Astrocyte of the spinal cord (primary cell): ENCODE measurements at places on chromosomes 5 and 9.

GRCh38 chr5:16544607-16545374 is 72.0 kb downstream of the RETREG1 start:
- no peak for DNase-seq

GRCh38 chr9:87518702-87519335 is 21.2 kb downstream of the DAPK1 start:
- DNase-seq, result no peak

DNA sequence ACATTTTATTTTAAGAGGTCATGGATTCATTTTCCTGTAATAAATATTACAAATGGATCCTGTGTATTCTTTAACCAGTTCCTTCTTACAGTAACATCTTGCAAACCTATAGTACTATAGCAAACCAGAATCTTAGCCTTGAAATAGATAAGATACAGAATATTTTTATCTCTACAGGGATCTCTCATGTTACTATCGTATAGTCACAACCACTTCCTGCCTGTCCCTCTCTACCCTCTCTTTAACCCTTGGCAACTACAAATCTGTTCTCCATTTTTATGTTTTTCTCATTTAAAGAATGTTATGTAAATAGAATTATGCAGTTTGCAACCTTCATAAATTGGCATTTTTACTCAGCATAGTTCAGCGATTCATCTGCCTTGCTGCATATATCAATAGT is 454.0 kb downstream of the DIRAS2 start:
- DNase-seq, result no peak

DNA sequence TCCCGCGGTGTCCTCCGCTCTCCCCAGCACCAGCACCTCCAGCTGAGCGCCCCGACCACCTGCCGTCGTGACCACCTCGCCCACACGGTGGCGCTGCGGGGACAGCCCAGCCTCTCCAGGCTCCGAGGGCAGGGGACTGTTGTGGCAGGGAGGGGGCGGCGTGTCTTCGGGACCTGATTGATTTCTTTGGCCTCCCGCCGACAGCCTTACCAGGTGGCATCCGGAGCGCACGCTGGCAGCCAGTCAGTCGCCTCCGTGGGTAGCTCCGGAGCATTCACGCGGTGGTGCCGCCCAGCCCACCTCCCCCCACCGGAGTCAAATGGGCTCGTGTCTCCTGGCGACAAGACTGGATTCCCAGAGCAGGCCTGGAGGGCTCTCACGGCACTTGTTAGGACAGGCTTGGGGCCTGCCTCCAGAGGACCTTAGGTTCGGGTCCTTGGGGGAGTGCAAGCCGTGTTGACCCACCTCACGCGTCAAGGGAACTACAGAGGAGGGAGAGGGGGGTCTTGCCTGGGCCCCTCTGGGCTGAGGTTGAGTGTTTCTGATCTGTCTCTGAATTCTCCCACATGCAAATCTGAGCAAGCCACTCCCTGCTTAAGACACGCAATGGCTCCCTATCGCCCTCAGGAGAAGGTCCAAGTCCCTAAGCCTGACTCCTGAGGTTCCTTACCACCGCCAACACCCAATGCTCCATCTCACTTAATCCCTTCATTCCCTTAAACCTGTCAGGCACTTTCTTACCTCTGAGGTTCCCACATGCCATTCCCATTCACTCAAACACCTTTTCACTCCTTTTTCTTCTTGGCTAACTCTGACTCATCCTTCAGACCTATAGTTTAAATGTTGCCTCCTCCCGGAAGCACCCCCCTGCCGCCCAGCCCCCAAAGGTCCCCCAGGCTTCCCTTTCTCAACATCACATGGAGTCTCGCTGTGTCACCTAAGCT is 51.2 kb upstream of the GGTA1 start:
- DNase-seq, result peak; percentile 55

DNA sequence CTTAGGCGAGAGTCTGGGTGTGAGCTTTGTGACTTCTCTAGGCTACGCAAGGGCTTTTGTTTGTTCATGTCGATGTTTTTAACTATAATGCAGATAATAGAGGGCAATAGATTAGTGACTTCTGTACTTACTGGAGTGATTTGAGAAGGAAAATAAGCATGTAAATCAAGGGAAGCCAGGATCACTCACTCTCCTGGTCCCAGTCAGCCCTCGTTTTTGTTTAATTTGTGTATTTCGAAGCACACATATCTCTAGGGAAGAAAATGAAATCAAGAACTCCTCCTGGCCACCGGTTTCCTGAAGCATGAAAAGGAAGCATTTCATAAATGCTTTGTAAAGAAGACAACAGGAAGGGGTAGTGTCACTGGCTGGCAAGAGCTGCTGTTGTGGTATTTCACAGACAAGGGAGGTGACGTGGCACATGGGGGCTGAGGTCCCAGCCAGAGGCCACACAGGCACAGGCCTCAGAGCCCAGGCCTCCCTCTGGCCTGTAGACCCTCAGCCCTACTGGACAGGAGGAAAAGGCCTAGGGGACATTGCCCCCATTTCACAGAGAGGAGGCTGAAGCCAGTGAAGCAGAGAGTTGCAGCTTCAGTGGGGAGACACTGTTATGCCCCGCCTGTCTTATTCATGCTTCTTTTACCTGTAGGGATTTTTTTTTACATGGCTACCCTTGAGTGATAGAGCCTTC is 34.1 kb downstream of the IRF1 start:
- DNase-seq, result no peak

GRCh38 chr5:647311-647710 is 35.2 kb downstream of the CEP72 start:
- DNase-seq, result no peak

DNA sequence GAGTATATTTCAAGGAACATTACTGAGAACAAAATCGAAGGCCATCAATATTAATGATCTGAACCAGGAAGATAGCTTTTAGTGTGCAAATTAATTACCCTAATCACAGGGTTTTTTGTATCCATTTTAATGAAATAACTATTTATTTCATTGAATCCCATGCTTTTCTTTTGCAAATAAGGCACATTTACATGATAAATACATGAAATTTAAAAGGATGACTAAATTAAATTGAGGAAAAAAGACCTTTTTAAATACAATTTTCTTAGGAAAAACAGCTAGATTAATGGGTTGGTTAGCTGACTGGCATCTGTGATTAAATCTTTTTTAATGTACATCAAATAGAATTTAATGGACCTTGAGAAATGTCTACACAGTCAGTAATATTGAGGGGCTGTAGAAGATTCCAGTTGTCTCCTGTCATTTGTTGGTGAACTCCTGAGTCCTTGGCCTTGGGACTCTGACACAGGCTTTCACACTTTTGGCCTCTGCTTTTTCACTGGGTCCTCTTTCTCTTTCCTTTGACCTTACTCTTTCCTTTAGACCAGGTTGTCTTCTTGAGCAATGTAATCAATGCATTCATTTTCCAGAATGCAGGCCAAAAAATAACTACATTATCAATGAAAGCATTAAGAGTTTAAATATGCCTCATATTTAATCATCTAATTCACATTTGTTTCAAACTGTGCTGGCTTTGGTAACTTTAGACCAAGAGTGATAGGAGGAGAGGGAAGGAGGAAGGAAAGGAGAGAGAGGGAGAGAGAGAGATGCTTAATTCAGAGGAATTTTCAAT is 511.5 kb downstream of the ZNF608 start:
- no peak for DNase-seq

DNA sequence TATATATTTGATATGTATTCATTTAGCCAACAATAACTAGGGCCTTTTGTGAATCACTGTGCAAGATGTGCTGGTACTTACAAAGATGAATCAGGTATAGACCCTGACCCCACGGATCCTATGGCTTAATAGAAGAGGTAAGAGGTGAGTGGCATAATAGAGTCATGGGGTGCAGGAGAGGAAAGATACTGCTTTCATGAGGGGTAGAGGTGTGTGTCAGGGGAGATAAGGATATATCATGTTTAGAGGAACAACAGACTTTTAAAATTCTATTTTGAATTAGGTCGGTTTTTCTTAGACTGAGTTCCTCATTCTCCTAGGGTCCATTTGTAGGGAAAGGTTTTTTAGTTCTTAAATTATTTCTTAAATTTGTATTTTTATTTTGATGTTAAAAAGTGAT is 27.8 kb downstream of the ZCCHC7 start:
- DNase-seq, result no peak

DNA sequence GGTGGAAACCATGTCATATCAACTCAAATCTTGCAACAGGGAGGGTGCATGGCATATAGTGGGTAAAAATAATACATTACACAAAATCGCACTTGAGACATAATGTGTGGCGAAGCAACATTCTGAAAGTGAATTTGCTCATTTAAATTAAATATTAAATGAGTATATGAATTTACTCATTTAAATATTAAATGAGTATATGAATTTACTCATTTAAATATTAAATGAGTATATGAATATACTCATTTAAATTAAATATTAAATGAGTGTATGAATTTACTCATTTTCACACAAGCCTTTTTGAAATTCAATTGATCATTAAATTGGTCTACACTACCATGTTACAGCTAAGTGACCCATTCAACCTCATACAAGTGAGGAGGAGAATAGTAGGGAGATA is 10.5 kb downstream of the MAST4 start:
- no peak for DNase-seq

DNA sequence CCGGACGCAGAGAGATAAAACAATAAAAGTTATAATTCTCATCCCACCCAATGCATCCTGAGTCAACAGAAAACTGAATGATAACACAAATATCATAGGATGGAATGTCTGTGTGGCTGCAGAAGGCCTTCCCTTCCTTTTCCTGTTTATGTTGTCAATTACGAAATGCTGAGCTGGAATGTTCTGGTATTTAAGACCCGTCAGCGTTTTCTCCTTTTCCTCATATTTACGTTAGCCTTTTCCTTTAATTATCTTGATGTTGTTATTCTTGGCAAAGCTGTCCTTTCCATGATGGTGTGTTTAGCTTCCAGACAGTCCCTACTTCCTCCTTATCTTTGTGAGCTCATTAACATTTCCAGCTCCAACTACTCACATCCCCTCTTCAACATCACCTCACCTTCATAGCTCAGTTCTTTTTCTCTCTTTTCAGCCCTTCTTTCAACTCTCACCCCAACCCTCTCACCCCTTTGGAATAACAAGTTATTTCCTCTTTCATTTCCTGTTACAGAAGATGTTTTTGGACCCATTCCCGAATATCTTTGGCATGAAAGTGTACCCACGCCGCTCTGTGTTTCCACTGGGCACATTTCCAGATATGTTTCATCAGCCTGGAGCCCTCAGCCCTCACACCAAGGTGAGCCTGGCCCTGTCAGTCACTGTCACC is 221.6 kb downstream of the NR2F1-AS1 start:
- peak; percentile 82 for DNase-seq

DNA sequence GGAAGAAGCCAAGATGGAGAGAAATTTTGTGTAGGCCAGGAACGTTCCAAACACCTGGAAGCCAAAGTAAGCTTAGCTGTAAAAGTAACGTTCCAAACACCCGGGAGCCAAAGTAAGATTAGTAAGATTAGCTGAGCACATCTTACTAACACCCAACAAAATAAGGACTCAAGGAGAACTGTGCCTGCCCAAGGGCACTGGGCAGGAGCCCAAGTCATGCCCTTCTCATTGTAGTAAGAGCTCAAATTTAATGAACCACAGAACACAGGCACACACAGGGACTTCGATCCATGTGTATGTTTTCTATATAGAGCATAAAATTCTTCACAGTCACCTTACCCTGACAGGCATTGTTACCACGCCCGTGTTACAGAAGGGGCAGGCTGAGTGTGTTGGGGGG is 36.1 kb upstream of the NXNL2 start:
- no peak for DNase-seq

DNA sequence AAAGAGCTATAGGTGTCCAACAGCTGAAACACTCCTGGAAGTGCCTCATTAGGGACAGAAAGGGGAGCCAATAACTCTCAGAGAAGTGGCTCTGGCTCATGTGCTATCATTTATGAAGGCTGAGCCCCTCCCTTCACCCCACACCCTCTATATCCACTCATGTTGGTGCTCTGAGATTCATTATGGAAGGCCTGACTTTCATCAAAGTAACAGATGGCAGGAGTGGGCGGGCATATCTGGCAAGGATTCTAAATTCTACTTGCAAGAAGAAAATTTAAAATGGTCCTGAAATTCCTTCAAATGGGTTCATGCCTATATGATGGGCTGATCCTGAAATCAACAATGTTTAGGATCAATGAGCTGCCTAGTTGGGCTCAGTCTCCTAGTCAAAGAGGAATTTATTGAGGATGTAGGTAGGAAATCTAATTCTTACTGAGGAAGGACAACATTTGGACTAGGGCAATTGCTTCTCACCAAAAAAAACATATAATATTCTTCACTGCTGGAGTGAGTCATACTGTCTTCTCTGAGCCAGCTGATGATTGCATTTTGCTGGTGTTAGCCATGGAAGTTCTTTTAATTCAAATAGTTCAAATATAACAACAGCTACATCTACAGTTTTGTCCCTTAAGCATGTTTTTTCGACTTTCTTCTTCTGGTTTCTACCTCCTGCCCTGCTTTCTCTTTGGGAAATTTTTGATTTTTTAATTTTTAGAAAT is 23.5 kb downstream of the NMRK1 start:
- DNase-seq, result peak; percentile 61

GRCh38 chr5:134127376-134127861 is 12.9 kb downstream of the TCF7 start:
- DNase-seq, result peak; percentile 36

DNA sequence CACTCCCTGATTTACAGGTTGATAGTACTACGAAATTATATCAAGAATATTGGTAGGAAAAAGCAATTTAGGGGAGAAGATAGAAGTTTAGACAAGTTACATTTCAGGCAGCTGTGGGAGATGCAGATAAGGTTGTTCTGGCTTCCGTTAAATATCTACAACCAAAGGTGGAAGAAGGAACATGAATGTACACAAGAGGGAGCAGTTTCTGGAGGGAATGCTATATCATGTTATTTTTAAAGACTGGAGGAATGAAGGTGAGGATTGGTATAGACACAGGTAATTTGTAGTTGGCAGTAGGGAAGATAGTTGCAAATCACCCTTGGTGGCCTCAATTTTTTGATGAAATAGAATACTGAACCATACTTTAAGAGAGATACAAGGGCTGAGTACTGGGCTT is 187.3 kb upstream of the NMUR2 start:
- DNase-seq, result no peak

- DNase-seq, result peak; percentile 1
Measured at GRCh38 chr5:156366521-156366920, 39.6 kb downstream of the SGCD start.

GRCh38 chr9:86562691-86563090 is 208.5 kb upstream of the TUT7 start:
- no peak for DNase-seq

GRCh38 chr9:78033870-78034269 is 2.3 kb upstream of the GNAQ start:
- no peak for DNase-seq

GRCh38 chr9:128428644-128429512 is 8.2 kb downstream of the CERCAM start:
- peak; percentile 65 for DNase-seq

GRCh38 chr9:117546894-117547678 is 132.2 kb upstream of the ASTN2 start:
- no peak for DNase-seq
